Myocyte (in vitro differentiated cells): ENCODE measurements at places on chromosomes 5 and 9.

- no peak for DNase-seq
These were observed 1143.6 kb upstream of the WWC1 start for GRCh38 chr5:167147879-167148278.

GRCh38 chr9:108325406-108325805, 530.4 kb downstream of the ACTL7B start:
- DNase-seq = no peak

DNA sequence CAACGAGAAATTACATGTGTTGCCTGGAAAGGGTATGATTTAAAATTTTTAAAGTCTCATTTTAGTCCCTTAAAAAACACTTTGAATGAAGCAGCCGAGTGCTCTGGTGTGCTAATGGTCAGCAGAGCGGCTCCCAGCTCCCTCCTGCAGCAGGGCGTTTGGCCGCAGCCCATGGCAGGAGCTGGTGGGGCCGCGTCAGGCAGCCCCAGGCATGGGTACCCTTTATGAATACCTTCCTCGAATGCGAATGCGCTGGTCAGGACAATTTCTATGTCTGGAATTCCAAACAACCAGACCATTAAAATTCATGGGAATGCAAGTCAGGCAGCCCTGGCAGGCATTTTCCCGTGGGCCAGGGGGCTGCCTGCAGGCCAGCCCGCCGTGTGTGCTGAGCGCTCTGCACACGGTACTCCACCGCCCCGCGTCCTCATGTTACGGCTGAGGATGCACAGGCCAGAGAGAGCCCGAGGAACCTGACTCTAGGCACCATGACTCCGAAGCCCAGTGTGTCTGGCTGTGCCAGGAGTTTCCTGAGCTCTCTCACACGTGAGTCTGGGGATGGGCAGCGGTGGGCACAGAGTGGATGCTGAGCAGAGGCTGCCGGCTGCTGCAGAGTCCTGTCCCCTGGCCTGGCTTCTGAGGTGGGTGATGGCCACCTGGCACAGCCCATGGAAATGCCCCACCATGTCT, 123.7 kb downstream of the WNK2 start:
- DNase-seq = no peak

- no peak for DNase-seq
These were observed 23.8 kb upstream of the NOTCH1 start for GRCh38 chr9:136569526-136570148.

DNA sequence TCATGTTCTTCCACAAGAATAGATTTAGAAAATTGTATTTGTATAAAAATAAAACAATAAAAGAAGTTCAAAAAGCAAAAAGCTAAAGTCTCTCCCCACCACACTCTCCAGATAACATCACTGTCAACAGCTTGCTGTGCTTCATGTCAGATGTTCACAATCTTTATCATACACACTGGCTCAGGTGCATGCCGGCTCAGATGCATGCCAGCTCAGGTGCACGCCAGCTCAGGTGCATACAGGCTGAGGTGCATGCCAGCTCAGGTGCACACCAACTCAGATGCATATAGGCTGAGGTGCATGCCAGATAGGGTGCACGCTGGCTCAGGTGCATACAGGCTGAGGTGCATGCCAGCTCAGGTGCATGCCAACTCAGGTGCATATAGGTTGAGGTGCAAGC, 26.5 kb downstream of the SEMA4D start:
- DNase-seq = no peak

GRCh38 chr9:125142560-125143376, 560 bp downstream of the SCAI start:
- no peak for DNase-seq

- DNase-seq = no peak
These were observed 420.8 kb upstream of the IRX4 start for GRCh38 chr5:2303431-2304100.

GRCh38 chr5:153321478-153321877, 169.0 kb upstream of the GRIA1 start:
- DNase-seq = no peak

GRCh38 chr5:78291687-78292086, 2.8 kb downstream of the AP3B1 start:
- no peak for DNase-seq

DNA sequence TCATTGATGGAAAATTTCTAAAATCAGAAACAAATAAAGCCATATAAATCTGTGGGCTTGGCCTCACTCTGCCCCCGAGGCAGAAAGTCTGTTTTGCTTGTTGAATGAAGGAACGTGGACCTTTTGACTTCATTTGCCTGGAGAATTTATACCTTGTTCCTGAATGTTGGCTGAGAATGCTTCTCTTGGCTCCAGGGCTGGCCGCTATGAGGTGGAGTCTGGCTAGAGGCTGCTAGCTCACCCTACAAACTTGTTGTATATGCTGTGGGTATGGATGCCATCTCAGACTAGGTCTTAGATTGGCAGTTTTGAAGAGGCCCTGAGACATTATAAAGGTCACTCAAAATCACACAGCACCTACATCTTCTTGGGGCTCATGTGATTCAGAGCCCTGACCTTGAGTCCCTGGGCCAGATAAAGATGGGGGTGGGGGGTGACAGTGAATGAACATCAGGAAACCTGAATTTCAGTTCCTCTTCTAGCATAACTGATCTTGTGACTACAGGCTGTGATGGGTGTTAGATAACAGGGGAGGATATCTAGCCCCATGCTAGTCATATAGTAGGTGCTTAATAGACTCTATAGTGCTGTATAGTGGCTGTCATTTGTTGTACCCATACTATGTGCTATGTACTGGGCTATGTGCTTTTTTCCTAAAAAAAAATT, 2.8 kb downstream of the GM2A start:
- no peak for DNase-seq

GRCh38 chr5:132363431-132364112, 5.9 kb upstream of the SLC22A5 start:
- peak; percentile 91 for DNase-seq

- DNase-seq = no peak
These were observed 370.8 kb upstream of the PTGER4 start for GRCh38 chr5:40308867-40309266.

- DNase-seq = peak; percentile 95
These were observed 47.2 kb downstream of the NIPAL4 start for GRCh38 chr5:157506981-157507780.

- no peak for DNase-seq
These were observed 12.0 kb downstream of the PKD2L2 start for GRCh38 chr5:137901011-137901817.

- DNase-seq = no peak
These were observed 4.4 kb downstream of the FSD1L start for GRCh38 chr9:105452185-105452584.

DNA sequence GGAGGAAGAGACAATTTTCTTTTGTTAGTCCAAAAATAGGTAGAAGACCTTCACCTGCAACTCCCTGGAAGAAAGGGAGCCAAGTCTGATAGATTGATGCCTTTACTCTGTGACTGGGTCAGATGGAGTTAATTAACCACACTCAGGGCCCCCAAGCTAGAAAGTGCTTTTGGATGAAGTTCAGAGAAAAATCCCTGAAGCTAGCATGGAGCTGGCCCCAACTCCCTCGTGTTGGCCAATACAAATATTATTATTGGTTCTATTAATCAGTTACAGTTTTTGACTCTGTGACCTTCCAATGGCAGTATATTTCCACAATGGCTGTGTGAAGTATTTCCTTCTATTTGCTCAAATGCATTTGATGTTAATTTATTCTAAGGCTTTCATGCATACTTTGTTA, 1753.5 kb downstream of the EFNA5 start:
- DNase-seq = no peak

GRCh38 chr9:1878811-1879210, 136.3 kb upstream of the SMARCA2 start:
- DNase-seq = no peak

DNA sequence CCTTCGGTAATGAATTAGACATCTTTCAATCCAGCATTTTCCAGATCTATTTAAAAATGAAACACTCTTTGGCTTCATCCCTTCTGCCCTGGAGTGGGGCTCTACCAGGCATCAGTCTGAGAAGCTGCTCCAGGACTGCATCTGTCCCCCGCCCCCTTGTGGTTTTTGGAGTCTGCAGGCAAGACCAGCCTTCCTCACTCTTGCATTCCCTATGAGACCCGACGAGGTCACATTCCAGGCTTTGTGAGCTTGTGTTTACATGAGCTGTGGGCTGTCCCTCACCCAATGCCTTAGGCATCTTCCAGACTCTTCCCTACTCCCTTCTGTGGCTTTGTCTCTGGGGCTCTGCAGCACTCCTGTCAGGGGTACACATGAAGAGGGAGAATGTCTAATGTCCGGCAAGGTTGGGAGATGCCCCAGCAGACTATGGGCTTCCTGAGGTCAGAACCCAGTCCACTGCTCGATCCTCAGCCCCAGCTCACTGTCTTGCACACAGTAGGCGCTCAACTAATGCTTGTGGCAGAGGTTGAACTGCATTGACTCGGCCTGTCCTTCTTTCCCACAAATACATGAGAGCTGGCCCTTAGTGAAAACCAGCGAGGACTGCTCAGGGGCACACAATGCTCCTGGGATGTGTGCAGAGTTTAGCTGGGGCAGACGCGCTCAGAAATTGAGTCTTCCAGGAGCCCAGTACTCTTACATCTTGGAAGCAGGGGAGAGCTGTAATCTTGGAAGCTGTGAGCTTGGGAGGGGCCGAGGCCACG, 11.7 kb upstream of the GADD45G start:
- DNase-seq = peak; percentile 50

DNA sequence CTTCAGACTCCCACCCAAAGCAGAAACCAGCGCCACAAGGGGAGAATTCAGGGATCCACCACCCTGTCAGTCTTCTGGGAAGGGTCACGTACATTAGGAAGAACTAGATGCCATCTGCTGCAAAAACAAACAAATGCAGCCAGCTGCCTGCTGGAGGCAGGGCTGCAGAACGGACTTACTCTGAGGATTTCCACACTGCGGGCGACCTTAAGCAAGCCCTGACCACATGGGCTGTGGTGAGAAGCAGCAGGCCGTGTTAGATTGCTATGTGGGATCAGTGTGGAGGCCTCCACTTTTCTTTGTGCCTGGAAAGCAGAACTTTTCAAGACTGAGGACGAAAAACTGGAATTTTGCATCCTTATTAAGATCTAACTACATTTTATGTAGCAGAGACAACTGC, 13.4 kb upstream of the LTC4S start:
- DNase-seq = no peak

DNA sequence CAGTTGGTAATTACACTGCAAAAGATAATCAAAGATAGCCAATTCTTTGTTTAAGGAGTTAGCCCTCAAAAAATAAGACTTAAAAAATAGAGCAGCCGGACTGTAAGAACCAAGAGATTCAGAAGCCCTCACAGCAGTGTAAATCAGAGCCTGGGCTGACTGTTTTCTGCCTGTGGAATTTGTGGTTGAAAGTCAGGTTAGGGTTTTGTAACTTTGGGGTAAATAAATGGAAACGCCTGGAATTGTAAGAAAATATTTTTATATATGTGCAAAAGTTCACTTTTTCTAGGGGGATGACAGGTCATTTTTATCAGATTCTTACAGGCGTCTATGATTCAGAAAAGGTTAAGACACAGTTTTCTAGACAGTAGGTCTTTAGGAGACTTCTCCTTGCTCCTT, 35.6 kb downstream of the KLHL3 start:
- no peak for DNase-seq

- no peak for DNase-seq
These were observed 283.6 kb downstream of the ELAVL2 start for GRCh38 chr9:23542438-23542837.

GRCh38 chr9:22682536-22682935, 235.9 kb downstream of the DMRTA1 start:
- no peak for DNase-seq

GRCh38 chr9:136831002-136831719, 11.1 kb upstream of the AJM1 start:
- no peak for DNase-seq

DNA sequence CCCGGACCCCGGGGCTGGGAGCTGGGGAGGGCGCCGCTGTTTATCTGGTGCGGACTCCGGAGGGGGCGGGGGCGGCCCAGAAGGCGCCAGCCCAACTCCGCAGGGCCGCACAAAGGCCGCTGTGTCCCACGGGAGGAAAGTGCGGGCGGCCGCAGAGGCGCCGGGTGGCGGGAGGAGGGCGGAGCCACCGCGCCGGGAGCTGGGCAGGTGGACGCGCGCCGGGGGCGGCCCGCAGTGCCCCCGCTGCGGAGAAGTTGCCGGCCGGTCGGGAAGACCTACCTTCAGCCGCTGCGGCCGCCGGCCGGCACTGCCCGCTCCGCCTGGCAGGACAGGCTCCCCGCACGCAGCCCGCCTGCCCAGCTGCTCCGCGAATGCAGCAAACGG, 43.6 kb downstream of the NACC2 start:
- DNase-seq = peak; percentile 52

GRCh38 chr9:131082774-131083512, 13.4 kb upstream of the AIF1L start:
- no peak for DNase-seq

- no peak for DNase-seq
These were observed 43.6 kb upstream of the GOLM1 start for GRCh38 chr9:86142973-86143372.

GRCh38 chr5:84623019-84623418, 238.3 kb upstream of the EDIL3 start:
- DNase-seq = no peak

- peak; percentile 87 for DNase-seq
These were observed 4.2 kb downstream of the ADAM19 start for GRCh38 chr5:157571357-157571827.

GRCh38 chr9:2411459-2412215, 209.9 kb upstream of the VLDLR start:
- peak; percentile 55 for DNase-seq

DNA sequence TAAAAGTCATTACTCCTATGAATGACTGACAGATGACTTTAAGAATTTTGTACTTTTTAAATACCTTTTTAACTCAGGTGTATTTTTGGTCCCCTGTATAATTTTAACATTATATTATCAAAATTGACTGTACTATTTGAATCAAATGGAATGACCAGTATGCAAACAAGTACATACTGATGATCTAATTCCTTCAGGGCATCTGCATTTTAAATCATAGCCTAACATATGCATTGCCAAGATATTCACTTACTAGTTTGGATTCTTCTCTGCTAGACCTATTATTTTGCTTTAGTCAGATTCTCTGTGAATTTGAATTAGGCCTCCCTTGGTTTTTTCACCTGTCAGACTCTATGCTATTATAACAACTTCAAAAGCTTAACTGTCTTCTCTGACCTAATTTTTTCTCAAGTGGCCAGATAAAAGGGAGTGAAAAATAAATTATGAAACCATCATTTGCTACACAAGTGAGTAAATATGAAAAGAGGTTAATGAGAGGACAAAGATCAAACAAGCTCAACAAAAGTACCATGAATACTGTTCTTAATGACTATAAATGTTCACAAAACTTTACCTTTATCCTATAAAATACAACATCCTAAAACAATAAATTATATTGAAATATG, 1505.2 kb upstream of the CDH9 start:
- no peak for DNase-seq

DNA sequence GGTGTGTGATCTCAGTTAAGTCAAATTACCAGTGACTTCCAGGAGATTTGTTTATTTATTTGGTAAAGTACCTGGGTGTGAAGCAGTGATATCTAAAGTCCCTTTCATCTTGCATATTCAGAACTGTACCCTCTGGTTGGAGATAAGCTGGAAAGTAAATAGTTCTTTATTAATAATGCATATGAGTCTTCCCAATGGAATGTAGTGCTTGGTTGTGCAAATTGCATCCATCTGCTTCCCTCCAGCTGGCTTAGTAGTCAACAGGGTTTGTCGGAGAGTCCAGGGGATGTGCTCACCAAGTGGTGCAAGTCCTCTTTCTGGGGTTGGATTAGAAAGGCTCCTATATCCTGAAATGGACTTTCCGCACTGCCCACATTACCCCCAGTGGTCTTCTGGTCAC, 42.0 kb downstream of the TRPM3 start:
- DNase-seq = no peak
